ENCODE measurements at places on chromosomes 2 and 18.

- peaks cover 12% of the 10 kb centered on the region for H3K36me3 ChIP-seq
- H3K27ac ChIP-seq, result peak overlapping the region; percentile 7
- DNase-seq, result no peak
Observed at GRCh38 chr2:54052825-54053718, 62.3 kb upstream of the ACYP2 start.

- H3K4me1 ChIP-seq, result no peaks in the 10 kb centered on the region
- no peak for DNase-seq
- H3K27me3 ChIP-seq, result no peaks in the 10 kb centered on the region
- H3K27ac ChIP-seq, result no peak overlapping the region
- H3K36me3 ChIP-seq, result no peaks in the 10 kb centered on the region
Observed at GRCh38 chr18:28112056-28112470, 64.9 kb downstream of the CDH2 start.

DNA sequence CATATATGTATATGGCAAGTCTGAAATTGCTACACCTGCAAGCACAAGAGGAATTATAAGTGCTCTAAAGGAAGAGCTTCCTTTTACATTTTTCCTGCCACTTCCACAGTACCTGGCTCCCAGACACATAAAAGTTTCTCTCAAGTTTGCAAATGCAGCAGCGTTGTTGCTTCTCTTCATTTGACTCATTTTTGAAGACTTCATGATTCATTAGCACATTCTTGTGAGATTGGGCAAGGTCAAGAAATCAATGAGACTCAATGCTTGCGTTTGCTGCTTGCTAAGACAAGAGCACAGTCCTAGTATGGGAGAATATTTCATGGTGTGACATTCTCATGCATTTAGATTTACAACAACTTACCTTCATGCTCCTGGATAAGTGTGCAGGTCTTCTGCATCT lies 42.6 kb upstream of the PDCL3 start:
- no peak overlapping the region for H3K4me3 ChIP-seq
- no peaks in the 10 kb centered on the region for H3K27me3 ChIP-seq
- no peaks in the 10 kb centered on the region for H3K36me3 ChIP-seq
- DNase-seq, result no peak
- no peaks in the 10 kb centered on the region for H3K4me1 ChIP-seq
- H3K27ac ChIP-seq, result no peak overlapping the region

- peaks cover 2% of the 10 kb centered on the region for H3K27me3 ChIP-seq
- no peak for DNase-seq
- no peak overlapping the region for H3K27ac ChIP-seq
- H3K36me3 ChIP-seq, result no peaks in the 10 kb centered on the region
- H3K4me3 ChIP-seq, result no peak overlapping the region
- H3K4me1 ChIP-seq, result peaks cover 18% of the 10 kb centered on the region
Observed at GRCh38 chr18:3982541-3982940, 472.6 kb downstream of the DLGAP1 start.

- H3K27me3 ChIP-seq, result peaks cover 27% of the 10 kb centered on the region
- no peaks in the 10 kb centered on the region for H3K36me3 ChIP-seq
- DNase-seq, result no peak
- H3K27ac ChIP-seq, result no peak overlapping the region
Observed at GRCh38 chr2:12287220-12287751, 429.4 kb upstream of the TRIB2 start.

GRCh38 chr2:239965318-239965717 lies 59.8 kb downstream of the NDUFA10 start:
- no peak overlapping the region for H3K27ac ChIP-seq
- peaks cover 49% of the 10 kb centered on the region for H3K36me3 ChIP-seq
- H3K27me3 ChIP-seq, result no peaks in the 10 kb centered on the region
- H3K4me3 ChIP-seq, result no peak overlapping the region
- H3K4me1 ChIP-seq, result no peaks in the 10 kb centered on the region
- DNase-seq, result no peak

DNA sequence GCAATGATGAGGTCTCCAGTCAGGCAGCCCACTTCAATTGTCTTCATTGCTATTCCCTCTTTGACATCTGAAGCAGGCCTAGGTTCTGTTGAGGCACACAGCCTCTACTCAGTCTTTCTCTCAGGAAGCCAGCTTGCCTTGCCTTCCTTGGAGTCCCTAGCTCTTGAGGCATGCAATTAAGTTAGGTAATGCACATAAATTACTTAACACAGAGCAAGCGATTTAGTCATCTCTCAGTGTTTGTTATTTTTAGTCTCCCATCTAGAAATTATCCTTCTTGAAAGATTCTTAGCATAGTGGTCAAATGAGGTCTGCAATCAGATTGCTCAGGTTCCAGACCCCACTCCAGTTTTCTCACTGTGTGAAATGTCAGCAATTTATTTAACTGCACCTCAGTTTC lies 32.0 kb downstream of the SULT1C4 start:
- no peak for DNase-seq
- no peaks in the 10 kb centered on the region for H3K27me3 ChIP-seq
- no peak overlapping the region for H3K27ac ChIP-seq
- H3K4me3 ChIP-seq, result no peak overlapping the region
- no peaks in the 10 kb centered on the region for H3K4me1 ChIP-seq
- no peaks in the 10 kb centered on the region for H3K36me3 ChIP-seq

DNA sequence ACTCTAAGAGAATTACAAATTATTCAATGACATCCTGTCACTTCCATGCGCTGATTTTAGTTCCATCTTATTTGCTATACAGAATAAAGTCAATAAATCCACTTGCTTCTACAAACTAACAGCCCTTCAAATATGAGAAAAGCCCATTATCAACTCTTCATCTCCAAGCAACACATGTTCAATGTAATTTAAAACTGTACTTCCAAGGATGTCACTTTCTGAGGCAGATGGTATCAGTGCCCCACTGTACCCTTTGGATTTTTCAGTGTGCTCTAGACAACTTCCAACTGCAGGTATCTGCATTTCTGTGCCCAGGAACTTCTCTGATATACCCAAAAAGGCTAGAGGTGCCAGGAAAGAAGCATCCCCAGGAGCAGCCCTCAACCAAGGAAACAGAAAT lies 87.6 kb downstream of the SMAD2 start:
- H3K36me3 ChIP-seq, result peaks cover 64% of the 10 kb centered on the region
- no peak for DNase-seq
- no peak overlapping the region for H3K27ac ChIP-seq
- H3K4me3 ChIP-seq, result no peak overlapping the region
- H3K27me3 ChIP-seq, result no peaks in the 10 kb centered on the region

DNA sequence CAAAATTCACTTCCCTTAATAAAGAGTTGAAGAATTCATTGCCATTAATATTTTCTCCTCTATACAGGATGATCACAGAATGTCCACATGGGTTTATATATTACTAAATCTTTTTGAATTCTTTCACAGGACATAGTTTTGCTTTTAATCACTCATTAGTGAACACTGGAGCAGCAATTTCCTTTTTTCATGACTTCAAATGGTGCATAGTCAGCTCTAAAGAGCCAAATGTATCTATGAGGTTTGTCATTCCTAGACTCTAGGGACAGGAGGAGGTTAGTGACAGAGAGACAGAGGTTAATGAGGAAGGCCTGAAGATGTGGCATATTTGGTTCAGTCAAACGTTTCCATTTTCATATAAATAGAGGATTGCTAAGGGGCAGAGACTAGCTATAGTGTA lies 111.8 kb downstream of the FSHR start:
- DNase-seq, result no peak
- H3K27ac ChIP-seq, result no peak overlapping the region
- H3K4me3 ChIP-seq, result no peak overlapping the region
- no peaks in the 10 kb centered on the region for H3K27me3 ChIP-seq
- no peaks in the 10 kb centered on the region for H3K36me3 ChIP-seq

DNA sequence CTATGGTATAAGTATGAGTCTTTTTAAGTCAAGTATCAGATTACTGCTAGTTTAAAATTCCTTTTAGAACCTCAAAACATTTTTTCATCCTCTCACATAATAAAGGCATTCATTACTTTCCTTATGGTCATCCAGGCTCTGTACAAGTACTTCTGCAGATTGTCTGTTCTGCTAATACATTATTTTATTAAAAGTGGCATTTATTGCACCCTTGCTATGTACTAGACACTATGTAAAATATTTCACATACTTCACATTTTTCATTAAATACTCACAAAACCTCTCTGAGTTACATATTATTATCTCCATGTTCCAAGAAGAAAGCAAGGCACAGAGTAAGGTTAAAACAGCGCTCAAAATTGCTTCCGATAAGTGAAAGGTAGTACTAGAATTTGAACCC lies 84.1 kb downstream of the RAPH1 start:
- H3K4me3 ChIP-seq, result no peak overlapping the region
- no peak overlapping the region for H3K27ac ChIP-seq
- DNase-seq, result no peak
- peaks cover 14% of the 10 kb centered on the region for H3K36me3 ChIP-seq

GRCh38 chr2:9991829-9992273 lies 40.4 kb downstream of the GRHL1 start:
- no peaks in the 10 kb centered on the region for H3K27me3 ChIP-seq
- DNase-seq, result no peak
- no peak overlapping the region for H3K4me3 ChIP-seq
- H3K27ac ChIP-seq, result no peak overlapping the region

DNA sequence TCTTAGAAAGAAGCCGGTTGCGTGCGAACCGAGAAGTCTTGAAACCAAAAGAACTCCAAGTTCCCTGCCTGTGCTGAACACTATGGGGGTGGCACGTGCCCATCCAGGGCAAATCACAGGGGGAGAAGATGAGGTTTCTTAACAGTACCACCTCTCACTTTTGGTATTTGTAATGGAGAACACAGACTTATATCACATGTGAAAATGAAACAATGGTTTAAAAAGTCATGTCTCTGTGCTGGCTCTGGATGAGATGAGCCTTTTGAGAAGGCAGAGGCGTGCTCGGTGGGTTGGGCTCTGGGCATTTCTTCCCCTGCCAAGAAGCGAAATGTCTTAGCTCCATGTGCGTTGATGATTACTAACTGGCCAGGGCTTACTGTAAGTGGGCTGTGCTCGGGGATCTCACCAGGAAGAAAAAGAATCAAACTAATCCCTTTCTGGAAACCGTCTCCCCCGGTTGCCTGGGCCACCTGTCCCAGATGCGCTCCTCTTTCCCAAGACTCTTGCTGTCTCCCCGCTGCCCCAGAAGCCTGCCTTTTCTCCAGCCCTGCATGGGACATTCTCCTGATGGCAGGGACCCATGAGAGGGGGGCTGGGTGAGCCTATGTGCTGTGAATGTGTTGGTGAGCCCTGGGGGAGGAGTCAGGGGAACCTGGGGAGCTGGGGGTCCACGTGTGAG lies 252.9 kb downstream of the PRKCE start:
- no peak overlapping the region for H3K4me3 ChIP-seq
- H3K27ac ChIP-seq, result peak overlapping the region; percentile 52
- peak; percentile 66 for DNase-seq
- no peaks in the 10 kb centered on the region for H3K27me3 ChIP-seq
- no peaks in the 10 kb centered on the region for H3K36me3 ChIP-seq
- peaks cover 11% of the 10 kb centered on the region for H3K4me1 ChIP-seq

GRCh38 chr2:31234683-31235503 lies 941 bp downstream of the EHD3 start:
- peaks cover 19% of the 10 kb centered on the region for H3K4me1 ChIP-seq
- peak overlapping the region; percentile 34 for H3K27ac ChIP-seq
- no peaks in the 10 kb centered on the region for H3K27me3 ChIP-seq
- H3K36me3 ChIP-seq, result no peaks in the 10 kb centered on the region
- H3K4me3 ChIP-seq, result peak overlapping the region; percentile 37

- no peak overlapping the region for H3K27ac ChIP-seq
- no peaks in the 10 kb centered on the region for H3K4me1 ChIP-seq
- no peak overlapping the region for H3K4me3 ChIP-seq
- no peak for DNase-seq
- no peaks in the 10 kb centered on the region for H3K36me3 ChIP-seq
- H3K27me3 ChIP-seq, result no peaks in the 10 kb centered on the region
Observed at GRCh38 chr2:122525336-122525735, 769.9 kb downstream of the TSN start.

DNA sequence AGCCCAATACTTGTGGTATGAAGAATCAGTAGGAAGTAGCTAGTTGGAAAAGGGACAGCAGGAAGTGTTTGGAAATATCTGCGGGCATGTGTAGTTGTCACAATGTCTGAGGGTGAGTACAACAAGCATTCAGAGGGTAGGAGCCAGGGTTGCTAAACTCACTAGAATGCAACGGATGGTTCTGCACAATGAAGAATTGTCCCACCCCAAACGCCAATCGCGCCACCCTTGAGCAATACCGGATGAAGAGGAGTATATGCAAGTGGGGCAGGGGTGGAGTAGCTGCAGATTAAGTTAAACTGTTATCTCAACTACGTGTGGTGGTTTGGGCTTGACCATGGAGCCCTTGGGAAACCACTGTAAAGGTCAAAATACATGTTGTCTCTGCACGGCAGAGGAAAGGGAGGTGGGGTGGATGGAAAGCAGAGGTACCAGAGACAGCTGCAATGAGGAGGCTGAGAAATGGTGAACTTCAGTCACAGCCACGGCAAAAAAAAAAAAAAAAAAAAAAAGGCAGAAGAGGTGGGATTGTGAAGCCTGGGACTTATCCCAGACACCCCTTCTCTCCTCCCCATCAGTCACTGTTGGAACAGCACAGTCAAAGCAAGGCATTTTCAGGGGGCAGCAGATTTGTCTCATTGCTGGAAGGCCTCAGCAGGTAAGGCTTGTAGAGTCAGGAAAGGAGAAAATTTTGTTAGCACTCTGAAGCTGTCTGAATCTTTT lies 5.2 kb downstream of the CCL20 start:
- peak; percentile 25 for DNase-seq
- peak overlapping the region; percentile 11 for H3K27ac ChIP-seq
- H3K27me3 ChIP-seq, result peaks cover 22% of the 10 kb centered on the region
- H3K4me3 ChIP-seq, result no peak overlapping the region
- peaks cover 27% of the 10 kb centered on the region for H3K4me1 ChIP-seq
- no peaks in the 10 kb centered on the region for H3K36me3 ChIP-seq

DNA sequence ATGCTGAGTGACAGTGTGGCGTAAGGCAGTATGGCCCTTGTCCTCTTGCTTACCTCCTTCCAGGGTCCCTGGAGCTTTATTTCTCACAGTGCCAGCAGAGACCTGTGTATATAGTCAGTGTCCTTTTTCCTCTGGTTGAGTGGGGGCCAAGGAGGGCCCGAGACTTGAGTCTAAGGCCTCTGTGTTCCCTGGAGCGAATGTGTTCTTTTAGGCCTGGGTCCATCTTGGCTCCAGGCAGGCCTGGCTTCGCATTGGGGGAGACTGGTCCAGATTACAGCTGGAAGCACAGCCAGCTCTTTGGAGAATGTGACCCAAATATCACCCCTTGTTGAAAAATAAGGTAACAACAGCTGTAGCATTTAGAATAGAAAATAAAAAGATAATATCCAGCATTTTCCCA lies 5.0 kb downstream of the VAMP5 start:
- H3K27me3 ChIP-seq, result no peaks in the 10 kb centered on the region
- H3K4me3 ChIP-seq, result no peak overlapping the region

GRCh38 chr2:131121464-131121863 lies 16.3 kb downstream of the PLEKHB2 start:
- no peaks in the 10 kb centered on the region for H3K27me3 ChIP-seq
- no peak overlapping the region for H3K4me3 ChIP-seq
- peaks cover 13% of the 10 kb centered on the region for H3K4me1 ChIP-seq
- DNase-seq, result no peak
